Stimulated activated CD8-positive, alpha-beta memory T cell treated with anti-CD3 and anti-CD28 coated beads, Interleukin-4, amount 100 ng/mL, for 24 hours (primary cell): ENCODE measurements at places on chromosomes 5 and 9.

DNA sequence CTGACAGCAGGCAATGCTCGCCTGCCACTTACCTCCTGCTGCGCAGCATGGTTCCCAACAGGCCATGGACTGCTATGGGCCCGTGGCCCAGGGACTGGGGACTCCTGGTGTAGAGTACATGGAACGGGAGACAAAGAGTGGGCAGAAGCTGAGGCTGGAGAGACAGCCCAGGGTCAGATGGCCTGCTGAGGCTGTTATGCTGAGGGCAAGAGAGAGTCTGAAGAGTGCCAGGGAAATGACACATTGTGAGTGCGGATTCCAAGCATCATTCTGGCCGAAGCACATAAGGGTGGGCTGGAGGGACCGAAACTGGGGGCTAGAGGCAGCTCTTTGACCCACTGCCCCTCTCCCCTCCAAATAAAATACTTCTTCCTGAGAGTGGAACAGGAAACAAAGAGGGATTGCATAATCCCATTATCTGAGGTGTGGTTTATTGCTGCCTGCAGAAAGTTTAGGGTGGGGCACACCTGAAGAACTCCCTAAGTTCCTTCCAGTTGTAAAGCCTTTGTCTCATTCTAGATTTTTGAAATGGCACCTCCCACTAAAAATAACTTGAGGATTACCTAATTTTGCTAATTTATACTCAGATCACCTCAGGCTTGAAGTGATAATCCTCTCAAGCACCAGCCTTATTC, 158.1 kb downstream of the ATP10B start:
- no peak for DNase-seq

DNA sequence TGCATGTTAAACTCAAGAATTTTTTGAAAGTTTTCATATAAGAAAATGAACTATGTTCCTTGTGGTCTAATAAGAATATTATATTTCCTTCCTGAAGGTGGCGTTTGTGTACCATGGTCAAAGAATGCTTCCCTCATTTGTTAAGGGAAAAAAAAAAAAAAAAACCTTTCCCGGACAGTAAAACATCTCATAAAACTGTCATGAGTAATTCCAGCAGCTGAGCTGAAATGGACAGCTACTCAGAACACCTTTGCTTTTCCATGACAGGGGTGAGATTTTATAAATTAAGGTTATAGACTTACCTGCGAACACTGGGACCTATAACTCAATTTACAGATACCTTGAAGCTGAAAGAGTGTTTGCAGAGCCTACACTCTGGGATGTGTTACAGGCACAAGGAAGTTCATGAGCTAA, 113.2 kb upstream of the RANBP3L start:
- no peak for DNase-seq

DNA sequence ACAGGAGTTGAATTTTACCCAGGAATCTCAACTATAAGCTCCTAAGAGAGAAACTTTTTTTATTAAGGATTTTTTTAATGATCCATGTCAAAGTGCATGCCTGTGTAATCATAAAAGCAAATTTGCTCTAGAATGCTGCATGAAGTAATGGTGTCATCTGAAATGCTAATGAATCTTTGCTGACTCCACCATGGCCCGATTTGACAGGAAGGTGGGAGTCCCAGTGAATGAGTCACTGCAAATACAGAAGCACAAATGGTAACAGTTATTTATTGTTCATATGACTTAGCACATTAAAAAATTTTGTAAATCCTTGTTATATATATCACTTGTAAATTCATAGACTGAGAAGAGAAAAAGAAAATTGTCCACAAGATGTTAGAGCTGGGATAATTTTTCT, 341.3 kb downstream of the RASEF start:
- DNase-seq = no peak

GRCh38 chr5:105872569-105873270, 1798.0 kb downstream of the EFNA5 start:
- no peak for DNase-seq

DNA sequence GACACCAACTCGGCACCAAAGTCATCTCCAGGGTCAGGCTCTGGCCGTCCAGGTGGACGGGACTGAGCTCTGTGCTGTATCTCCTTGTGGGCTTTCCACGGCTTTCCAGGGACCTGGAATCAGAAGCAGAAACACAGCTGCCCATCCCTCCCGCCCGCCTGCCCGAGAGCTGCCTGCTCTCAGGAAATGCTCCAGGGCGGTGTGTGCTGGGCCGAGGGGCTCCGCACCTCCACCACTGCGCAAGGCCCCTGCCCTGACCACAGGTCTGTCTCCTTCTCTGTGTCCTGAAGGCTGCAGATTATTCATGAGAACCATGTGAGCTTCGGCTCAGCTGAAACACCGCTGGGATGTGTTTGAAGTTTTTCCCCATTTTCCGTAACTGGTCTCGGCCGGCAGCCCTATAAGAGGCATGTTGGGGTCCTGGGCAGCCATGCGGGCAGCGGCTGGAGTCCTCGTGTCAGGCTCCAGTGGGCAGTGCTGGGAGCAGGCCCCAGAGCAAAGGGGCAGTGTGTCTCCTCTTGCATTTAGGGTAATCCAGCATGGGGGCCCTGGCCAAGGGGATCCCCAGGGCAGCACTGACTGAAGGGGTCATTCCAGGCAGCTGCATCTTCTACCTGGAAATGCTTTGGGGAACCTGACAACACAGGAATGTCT, 22.8 kb downstream of the NKD2 start:
- no peak for DNase-seq

GRCh38 chr5:124355928-124356327, 390.5 kb downstream of the ZNF608 start:
- no peak for DNase-seq

DNA sequence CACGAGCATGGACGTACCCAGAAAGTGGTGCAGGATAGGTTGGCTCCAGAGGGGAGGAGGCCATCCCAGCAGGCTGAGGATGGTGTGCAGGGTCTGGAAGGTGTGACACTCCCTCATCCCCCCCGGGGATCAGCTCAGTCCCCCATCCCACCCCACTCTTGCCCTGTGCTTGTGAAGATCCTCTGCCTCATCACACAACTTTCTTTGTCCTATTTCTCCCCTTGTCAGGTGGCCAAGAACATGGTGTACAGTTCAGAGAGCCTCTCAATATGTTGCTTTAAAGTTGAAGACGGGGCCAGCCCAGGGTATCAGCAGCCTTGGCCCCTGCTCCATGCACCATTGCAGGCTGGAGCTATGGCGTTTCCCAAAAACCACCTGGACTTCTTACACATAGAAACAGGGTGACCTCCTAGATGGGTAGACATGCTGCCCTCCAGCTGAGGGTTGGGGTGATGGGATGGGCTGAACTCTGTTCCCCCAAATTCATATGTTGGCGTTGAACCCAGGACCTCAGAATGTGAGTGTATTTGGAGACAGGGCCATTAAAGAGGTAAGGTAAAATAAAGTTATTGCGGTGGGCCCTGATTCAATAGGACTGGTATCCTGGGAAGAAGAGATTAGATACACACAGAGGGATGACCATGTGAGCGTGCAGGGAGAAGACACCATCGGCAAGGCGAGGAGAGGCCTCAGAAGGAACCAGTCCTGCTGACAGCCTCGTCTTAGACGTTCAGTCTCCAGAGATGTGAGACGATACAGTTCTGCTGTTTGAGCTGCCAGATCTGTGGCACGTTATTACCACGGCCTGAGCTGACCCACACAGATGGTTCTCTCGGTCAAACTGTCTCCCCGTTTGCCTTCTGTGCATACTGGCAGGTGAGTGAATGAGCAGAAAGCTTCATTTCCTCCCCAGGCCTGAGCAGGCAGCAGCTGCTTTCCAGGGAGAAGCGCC, 272.5 kb downstream of the GADD45G start:
- no peak for DNase-seq

GRCh38 chr5:179373961-179374505, 28.8 kb upstream of the ADAMTS2 start:
- no peak for DNase-seq

DNA sequence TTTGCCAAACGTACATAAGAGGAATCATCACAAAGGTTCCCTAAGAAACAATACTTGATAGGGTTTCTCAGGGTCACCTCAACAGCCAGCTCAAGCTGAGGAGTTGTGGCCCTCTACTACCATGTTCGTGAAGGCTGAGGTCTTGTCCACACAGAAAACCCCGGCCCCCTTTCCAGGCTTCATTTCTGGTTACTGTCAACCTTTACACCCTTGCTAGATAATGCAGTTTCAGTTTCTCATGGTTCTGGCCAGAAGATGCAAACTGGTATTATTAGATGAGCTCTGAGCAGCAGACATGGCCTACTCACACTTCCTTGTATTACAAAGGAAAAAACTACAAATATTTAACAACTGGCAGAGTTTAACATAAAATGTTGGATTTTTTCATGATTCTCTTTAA, 22.8 kb upstream of the KCNN2 start:
- DNase-seq = no peak

DNA sequence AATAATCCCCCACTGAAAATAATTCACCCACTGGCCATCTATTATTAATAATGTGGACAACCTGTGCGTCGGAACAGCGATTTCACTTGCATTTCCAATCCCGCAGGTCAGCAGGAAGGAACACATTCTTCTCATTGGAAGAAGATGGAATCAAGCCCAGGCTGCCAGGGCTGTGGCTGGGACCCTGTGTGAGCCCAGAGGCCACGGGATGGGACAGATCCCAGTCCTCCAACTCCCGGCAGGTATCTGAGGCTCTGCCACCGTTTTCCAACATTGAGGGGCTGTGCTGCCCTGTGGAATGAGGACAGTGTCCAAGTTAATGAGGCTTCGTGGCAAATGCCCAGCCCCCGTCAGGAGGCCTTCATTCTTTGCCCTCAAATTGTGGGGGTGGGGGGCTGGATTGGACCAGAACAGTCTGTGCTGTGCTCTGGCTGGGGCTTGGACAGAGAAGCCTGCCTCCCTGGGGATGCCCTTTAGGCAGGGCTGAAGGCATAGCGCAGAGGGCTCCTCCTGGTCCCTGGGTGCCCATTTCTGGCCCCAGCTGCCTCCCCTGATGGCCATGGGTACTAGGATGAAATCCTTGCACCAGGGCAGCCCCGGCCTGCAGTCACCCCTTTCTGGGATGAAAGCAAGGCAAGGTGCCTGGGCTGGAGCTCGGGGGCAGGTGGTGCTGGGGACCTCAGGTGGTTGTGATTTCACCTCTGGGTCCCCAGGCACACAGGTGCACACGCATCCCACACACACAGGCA, 195.0 kb upstream of the PPP1R26 start:
- DNase-seq = no peak

DNA sequence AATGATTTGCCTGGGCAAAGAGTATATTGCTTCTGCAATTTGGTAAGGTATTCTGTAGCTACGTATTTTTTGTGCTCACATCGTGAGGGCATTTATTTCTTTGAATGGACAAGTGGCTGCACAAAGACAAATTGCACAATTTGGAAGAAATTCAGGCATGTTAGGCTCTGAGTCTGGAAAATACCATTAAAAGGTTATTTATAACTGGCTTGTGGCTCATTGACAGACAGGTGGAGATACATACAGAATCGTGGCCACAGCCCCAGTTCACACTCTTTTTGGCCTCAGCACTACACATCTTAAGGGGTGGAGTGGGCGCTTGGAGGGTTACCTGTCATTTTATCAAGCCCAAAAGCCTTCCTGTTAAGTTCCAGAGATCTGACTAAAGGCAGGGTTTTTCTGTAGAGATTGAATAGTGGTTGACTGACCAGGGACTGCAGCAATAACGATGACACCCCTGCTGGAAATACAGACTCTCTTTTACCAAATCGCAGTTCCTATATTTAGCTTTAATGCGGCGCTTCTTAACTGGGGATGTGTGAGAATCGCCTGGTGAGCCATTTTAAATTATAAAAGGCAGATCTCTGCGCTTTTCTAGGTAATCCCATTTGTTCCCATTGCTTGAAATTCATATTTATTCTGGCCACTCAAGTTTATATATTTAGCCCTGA, 14.7 kb downstream of the MAN2A1 start:
- no peak for DNase-seq

- no peak for DNase-seq
Observed at GRCh38 chr5:175253597-175253996, 190.4 kb downstream of the DRD1 start.

DNA sequence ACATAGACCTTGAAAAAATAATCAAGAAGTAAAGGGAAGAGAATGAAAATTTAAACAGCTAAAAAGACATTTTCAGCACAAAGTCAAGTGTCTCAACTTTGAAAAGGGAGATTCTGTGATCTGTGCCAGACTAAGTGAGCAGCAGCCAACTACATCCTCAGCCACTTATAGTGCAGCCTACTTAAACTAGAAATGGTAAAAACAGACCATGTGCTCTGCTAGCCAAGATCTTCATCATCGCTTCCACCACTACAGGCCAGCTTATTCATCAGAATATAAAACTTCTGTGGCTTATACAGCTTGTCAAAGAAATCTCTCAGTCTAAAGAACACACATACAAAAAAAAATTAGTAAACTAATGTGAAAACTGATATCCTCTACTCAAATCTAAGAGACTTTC, 63.5 kb downstream of the CEMIP2 start:
- no peak for DNase-seq

DNA sequence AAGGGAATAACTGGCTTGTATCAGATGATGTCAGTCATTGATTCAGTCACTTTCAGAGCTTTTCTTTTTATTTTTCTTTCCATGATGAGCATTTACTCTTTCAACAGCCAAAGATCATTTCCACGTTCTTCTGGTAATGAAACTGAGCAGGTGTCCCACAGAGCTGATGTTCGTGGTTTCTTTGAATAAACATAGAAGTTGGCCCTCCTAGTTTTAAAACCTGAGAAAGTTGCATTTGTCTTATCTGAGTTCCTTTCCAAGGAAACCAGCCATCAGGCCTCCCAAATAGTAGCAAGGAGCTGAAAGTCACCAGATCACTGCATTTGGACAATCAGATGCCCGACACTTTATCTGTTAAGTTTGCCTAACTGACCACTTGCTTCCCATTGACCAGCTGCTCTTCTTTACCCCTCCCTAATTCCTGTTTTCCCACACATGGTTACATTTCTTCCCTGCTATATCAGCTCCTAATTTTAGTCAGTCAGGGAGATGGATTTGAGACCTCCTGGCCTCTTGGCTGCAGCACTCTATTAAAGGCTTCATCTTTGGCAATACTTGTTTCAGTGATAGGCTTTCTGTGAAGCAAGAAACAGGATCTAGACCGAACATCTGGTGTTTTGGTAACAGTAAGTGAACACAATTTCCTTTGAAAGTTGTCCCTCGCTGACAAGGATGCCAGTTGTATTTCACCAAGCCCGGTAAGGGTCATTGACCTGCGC, 420.8 kb downstream of the CHSY3 start:
- DNase-seq = no peak

- no peak for DNase-seq
Observed at GRCh38 chr9:28293369-28294090, 720.2 kb upstream of the C9orf72 start.

DNA sequence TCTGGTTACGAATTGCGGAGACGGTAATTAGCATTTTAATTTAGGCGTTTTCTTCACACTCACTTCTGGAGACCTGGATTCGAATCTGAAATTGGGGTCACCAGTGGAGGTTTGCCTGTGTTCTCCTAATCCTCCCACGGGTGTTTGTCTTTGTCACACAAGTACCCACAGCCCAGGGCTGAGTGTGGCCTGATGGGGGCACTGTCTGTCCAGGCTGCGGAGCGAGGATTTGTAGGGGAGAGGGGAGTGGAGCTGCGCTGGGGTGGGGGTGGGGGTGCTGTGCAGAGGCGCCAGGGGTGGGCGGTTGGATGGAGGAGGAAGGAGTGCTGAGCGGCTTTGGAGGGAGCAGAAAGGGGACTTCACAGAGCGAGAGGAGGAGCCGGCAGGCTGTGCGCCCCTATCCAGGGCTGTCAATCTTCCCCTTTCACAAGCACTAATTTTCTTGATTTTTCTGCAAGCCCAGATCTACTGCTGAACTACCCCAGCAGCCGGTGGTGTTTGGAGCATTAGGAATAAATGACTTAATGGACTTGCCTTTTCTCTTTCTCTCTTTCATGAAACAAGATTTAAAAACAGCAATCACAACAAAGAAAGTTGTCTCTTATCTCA, 53.1 kb downstream of the TSPAN17 start:
- DNase-seq = no peak
